ENCODE measurements at places on chromosomes 16 and 17. TPM values are rescaled to one million over a fixed set of nuclear protein-coding genes. Genes with fewer than 3 reads are reported as not detected.

The FAM171A2 gene
- total RNA-seq, result 2.5 TPM

The ZNF750 gene
- not detected for total RNA-seq

The ELMO3 gene
- 0.70 TPM for total RNA-seq

The ASPHD1 gene
- 26.3 TPM for total RNA-seq

The HSD11B2 gene
- total RNA-seq, result 2.4 TPM

The MILR1 gene
- 1.7 TPM for total RNA-seq
